ENCODE measurements at places on chromosomes 2 and 18.

DNA sequence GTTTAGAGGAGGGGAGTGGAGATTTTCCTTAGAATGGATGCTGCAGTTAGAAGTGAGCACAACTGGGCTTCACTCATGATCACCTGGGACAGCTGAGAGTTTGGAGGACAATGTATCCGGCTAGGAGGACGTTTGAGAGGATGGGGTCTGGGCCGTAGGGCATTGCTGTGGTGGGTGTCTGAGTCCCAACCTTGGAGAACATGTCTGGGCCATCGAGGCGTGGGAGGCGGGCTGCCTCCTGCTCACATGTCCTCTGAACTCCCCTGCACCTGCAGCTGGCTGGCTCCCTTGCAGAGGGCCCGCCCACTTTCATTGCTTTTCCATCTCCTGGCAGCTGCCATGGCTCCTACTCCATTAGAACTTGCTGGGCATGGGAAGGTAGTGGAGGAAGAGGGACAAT lies 203.0 kb upstream of the PXDN start:
- no peak for DNase-seq

GRCh38 chr2:46669996-46670793 lies 190.8 kb downstream of the TMEM247 start:
- no peak for DNase-seq

DNA sequence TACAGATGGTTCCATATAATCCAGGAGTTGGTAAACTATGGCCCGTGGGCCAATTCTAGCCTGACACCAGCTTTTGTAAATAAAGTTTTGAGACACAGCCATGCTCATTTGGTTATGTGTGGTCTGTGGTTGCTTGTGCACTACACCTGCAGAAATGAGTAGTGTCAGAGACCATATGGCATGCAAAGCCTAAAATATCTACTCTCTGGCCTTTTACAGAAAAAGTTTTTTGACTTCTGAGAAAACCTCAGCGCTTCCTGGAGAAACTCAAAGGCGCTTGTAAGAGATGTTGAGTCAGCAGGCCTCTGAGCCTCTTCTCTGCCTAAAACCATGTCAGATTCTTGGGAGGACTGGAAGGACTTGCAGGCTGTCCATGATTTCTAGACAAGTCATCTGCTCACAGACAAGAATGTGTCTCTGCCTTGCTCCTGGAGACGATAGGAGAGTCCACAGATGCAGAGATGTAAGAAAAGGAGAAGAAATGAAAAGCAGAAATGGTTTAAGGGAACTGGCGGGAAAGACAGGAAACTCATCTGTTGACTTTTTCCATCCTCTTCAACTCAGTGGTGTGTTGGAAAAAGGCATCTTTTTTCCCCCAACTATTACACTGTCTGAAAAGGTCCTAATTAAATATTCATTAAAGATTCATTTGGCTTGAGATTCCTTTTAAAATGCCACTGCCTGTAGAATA lies 5.2 kb downstream of the TTC39C start:
- no peak for DNase-seq

DNA sequence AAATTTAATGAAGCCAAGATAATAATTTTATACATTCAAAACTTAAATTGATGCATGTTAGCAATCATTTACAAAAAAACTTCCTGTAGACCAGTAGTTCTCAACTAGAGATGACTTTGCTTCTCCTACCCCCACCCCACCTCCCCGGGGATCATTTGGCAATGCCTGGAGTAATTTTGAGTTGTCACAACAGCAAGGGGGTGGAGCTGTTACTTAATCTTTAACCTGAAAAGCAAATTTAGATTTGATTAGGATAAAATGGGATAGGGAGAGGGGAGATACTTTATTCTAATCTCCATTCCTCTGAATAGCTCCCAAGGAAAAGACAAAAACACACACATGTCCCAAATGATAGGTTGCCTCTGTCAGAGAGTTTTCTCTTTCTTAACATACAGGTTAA lies 4.2 kb downstream of the SLC40A1 start:
- no peak for DNase-seq

DNA sequence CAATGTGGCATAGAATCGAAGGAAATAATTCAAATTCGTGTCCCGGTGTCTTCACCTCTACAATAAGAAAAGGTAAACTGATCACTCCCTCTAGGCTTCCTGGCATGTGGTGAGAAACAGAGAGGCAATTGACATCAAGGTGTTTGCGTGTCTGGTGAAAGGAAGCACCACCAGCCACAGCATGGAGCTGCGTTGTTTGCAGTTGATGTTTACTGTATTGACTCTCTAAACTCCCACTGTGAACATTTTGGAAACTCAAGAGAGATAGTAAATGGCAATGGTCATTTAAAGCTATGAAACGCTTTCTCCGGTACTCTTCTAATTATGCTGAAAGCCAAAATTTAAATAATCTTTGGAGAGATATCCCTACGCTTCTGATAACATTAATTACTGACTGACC lies 82.6 kb downstream of the SETBP1 start:
- no peak for DNase-seq

DNA sequence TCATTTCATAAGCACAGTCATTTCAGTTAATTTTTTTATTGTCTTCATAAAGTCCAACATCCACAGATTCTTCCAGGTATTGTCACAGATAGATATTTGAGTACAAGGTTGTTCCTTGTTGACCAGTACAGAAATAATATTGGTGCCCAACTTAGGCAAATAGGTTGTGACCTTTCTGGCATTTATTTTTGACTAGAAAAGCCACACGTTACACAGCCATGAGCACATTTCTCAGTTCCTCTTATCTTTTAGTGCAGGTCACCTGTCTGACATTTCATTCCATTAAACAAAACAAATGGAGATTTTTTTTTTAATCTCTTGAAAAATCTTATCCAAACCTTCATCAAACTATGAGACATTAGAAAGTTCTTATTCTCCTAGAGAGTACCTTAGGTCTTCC lies 428.8 kb downstream of the ZNF521 start:
- DNase-seq = no peak

DNA sequence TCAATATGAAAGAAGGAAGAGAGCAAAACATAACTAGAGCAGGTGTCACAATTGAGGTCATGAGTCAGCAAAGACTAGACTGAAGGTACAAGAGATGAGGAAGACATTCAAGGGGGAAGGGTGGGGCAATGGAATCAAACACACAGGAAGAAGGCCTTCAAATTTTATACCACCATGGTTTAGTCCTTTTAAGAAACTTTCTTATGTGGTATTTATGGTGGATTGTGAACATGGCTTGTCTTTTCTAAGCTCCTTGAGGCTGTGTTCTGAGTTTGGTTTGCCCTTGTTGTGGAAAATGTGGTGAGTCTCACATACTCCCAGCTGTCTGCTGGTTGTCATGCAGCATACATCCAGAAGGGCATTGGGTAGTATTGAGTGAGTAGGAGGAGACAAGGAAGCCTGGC lies 62.1 kb downstream of the NABP1 start:
- no peak for DNase-seq

DNA sequence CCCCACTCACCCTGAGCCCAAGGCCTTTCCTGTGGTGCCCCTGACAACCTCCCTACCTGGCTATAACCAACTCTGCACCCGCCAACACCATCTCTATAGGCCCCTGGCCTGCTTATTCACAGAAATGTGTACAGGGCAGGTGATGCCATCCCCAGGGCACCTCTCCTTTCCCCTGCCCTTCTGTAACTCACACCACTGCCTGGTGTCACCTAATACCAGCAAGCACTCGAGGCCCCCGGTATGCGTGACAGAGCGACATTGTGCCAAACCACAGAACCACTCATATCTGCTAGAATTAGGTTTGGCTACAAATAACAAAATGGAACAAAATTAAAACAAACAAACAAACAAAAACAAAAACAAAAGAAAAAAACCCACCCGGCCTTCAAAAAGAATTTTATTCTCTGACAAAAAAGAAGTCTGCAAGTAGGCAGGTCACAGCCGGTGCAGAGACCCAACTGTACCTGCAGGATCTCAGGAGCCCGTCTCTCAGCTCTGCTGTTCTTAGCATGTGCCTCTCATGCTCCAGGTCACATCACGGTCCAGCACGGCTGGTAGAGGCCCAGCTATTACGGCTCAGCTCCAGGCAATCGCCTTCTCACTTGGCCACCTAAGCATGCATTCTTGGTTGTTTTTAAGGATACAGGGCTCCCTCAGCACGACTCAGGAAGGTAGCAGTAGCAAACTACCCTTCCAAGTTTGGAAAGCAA lies 51.4 kb downstream of the FAM178B start:
- no peak for DNase-seq

DNA sequence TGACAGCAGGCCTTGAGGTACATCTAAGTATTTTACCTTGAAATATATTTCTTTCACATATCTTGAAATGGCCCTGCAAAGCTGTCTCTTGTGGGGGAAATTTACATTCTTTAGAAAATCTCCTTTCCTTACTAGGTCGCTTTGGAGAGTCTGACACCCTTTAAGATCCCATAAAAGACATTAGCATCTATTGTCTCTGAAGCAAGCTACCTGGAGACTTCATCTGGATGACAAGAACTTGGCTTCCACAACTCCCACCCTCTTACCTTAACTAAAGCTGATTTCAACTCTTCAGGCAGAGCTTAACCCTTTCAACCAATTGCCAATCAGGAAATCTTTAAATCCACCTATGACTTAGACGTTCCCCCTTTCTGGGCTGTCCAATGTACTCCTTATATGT lies 219.3 kb downstream of the PIEZO2 start:
- no peak for DNase-seq

DNA sequence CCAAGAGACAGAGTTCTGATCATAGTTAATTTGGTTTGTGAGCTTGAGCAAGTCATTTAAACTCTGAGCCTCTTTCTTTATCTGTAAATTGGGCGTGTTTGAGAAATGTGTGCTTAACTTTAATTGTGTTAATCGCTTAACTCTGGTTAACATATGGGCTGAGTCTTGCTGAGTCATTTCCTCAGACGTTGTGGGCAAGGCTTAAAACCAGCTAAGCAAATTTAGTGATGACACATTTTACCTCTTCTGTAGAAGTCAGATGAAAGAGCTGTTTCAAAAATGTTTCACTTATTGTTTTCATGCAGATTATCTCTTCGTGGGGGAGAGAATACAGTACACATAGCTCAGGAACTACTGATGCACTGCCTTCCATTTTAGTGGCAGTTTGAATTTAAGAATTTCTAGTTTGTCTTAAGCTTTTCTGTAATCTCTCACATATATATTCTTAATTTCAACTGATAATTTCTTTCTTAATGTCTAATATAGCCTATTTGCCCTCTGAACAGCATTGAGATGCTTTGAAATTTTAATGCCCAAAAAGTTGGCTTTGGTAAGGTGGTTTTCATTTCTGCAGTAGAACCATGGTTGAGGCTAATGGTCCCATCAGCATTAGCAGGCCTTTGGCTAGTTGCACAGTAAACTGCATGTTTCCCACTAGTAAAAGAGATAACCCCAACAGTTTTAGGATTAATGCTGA lies 34.9 kb downstream of the RAB10 start:
- DNase-seq = peak; percentile 85

DNA sequence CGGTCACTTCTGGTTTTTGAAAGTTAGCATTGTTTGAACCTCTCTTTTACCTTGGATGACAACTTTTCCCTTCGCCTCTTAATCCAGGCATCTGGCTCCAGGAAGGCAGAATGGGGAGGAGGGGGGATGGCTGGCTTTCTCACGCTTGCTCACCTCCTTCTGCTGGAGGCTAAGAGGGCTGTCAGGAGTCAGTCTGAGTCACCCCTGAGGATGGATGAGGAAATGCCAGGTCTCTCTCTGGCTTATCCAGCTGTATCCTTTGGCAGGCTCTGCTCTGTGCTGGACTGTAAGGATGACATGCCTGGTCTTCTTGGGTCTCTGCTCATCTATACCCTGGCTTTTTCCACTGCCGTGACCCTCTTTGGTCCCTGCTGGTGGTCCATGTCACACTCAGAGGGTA lies 142.9 kb upstream of the GYPC start:
- DNase-seq = no peak

DNA sequence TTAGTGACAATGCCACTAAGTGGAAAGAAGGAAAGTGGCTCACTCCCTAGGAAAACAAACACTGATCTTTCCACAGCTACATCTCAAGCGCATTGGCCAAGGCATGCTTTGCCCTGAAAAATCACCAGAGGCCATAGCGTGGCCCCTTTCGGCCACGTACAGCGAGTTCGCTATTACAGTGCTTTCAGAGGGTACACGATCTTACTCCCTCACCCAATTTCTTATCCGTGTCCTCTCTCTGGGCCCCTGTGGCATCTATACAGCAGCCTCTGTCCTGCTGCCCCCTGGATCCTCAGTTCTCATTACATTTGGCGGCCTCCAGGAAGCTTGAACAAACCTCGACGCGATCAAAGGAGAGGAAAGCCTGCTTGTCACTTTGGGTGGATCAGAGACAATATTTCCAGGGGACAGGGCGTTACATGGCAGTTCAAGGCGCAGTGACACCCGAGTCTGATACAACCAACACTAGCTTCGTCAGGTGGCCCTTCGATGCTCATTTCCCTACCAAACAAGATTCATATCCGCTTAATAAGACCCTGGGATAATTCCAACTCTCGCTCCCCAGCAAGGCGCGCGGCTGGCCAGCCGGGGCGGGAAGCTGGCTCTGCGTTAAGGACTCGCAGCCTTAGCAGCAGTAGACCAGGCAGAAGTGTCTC lies 941 bp downstream of the SKOR2 start:
- no peak for DNase-seq

DNA sequence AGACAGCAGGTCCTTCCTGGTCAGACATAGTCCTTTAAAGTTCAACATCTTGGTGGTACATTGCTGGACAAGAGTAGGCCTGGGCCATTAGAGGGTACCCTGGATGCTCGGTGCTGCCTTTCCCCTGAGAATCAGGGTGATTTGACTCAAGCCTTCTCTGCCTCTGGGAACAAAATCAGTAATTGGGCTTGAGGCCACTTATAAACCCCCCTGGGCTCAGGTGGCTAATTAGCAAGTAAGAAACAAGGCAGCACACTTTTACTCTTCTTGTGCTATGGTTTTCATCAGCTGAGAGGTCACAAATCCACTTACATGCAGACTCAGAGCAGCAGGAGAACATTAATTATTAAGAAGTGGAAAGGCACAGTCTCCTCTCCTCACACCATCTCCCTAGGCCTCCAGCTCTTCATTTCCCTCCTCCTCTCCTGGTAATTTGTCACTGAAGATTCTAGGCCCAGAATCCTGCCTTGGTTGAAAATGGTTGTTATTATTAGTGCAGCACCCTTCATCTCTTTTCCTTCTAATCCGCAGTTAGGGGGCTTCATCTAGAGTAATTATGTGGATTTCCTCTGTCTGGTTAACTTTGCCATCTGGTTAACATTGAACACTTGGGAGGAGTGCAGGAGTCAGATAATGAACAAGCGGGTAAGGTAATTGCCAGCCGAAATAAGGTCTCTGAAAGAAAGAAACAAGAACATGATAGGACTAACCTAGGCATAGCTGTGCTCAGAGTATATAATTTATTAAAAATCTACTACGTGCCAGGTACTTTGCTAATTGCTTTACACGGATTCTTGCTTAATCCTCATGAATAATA lies 29.7 kb upstream of the CASP10 start:
- DNase-seq = no peak

DNA sequence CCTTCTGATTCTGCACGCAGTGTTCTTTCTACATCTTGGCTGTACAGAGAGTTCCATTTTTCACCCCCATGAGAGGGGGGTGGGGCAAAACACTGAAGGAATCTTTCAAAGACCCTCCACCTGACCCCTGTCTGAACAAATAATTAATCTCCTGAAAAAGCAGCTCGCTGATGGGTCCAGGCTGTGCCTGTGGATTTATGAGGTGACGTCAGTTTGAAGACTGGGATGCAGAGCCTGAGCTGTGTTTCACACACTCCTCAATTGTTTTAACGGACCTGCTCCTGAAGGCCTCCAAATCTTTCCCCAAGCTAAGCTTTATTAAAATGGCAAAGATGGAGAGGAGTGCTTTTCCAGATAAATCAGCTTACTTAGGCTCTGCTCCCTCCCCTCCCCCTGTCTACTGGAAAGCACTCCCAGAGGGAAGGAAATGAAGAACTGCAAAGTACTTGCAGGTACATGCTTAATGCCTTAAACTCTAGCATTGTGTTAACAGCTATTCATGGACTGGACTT lies 390.2 kb upstream of the TNP1 start:
- no peak for DNase-seq

Data from CMK (cell line).